ENCODE measurements at places on chromosomes 3 and 15.
A peak's percentile ranks its signal among the peaks of the same experiment; 100 is the strongest.

GRCh38 chr3:63497641-63498040 lies 154.8 kb upstream of the SNTN start:
- DNase-seq, result no peak

- peak; percentile 23 for DNase-seq
Measured at GRCh38 chr3:183188895-183189462, 26.4 kb upstream of the LAMP3 start.

DNA sequence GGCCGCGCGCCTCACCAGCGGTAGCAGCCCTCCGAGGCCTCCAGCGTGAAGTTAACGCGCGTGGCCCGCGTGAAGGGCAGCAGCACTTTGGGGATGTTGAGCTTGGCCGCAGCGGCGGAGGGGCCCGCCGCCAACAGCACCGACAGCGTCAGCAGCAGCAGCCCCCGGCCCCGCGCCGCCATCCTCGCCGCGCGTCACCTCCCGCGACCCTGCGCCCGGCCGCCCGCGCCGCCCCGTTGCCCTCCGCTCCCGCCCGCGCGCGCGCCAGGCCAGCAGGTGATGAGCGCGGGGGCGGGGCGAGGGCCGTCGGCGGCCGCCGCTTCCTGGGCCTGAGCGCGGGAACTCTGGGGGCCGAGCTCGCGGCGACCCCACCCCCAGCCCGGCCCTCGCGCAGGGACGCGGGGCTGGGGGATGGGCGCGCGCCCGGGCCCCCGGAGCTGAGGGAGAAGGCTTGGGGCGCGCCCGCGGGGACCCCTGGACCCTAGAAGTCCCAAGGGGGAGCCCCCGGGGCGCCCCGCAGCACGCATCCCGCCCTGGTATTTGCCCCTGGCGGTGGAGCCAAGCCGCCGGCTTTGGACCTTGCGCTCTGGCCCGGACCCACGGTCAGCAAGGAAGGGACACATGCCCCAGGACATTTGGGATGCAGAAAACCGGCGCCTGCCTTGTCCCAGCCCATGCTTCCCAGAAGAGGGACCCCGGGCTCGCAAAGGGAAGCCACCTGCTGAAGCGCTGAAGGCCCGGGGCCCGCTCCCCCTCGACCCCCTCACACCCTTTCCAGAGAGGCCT lies at the start of gene NUP210:
Gene NUP210, minus strand, starts transcription at position 278 of the 786 bp plus-strand sequence. Its CDS starts 96 bp downstream, at position 182.
- DNase-seq, result no peak

GRCh38 chr3:140712301-140712700 lies 34.4 kb downstream of the TRIM42 start:
- DNase-seq, result no peak

DNA sequence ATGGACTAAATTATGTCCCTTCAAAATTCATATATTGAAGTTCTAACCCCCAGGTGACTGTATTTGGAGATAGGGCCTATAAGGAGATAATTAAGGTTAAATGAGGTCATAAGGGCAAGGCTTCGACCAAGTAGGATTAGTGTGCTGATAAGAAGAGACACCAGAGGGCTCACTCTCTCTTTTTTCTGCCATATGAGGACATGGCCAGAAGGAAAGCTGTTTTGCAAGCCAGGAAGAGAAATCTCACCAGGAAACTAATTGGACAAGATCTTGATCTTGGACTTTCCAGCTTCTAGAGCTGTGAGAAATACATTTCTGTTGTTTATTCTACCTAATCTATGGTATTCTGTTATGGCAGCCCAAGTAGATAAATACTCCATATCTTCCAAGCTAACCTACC lies 503.6 kb upstream of the NAALADL2 start:
- DNase-seq, result peak; percentile 36

- DNase-seq, result no peak
Measured at GRCh38 chr15:85795337-85796305, 896 bp upstream of the KLHL25 start.

DNA sequence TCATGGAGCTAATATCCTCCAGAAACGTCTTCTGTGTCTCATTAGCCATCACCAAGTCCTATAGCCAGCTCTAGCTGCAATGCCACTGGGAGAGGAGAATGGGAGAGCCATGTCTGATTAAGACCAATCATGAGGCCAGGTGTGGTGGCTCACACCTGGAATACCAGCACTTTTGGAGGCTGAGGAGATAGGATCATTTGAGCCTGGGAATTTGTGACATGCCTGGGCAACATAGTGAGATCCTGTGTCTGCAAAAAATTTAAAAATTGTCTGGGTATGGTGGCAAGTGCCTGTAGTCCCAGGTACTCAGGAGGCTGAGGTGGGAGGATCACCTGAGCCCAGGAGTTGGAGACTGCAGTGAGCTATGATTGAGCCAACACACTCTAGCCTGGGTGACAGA lies 13.1 kb downstream of the MGLL start:
- DNase-seq, result no peak

DNA sequence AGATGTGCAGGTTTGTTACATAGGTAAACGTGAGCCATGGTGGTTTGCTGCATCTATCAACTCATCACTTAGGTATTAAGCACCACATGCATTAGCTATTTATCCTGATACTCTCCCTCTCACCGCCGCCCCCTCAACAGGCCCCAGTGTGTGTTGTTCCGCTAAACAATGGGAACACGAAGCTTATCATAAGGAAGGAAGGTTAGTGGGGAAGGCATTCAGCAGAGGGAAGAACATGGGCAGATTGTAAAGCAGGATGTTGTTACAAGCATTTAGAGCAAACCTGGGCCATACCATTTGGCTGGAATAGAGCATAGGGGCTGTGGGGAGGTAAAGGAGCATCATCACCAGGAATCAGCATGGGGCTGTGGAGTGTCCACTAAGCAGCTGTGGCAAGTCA lies 111.8 kb downstream of the SSR3 start:
- no peak for DNase-seq

- DNase-seq, result no peak
Measured at GRCh38 chr15:31964586-31965307, 65.6 kb upstream of the CHRNA7 start.

DNA sequence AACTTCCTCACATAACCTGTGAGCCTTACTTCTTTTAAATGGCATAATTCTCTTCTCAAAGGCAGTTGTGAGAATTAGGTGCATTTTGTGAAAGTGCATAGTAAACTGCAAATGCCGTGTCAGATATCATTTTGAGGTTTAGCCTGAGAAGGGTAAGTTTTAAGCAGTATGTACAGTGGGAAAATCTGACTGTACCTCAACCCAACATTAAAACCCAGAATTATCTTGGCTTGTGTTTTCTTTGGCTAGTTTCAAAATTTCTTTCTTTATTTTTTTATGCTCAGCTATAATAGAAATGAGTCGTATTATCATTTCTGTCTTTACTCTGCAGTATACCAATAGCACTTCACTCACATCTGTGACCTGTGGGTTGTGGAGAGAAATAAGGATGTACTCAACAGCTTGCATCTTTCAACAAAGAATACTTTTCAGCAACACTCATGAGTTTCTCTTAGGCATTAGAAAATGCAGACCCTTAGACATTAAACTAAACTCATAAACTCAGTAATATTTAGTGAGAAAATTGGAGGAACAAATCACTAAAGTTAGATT lies 65.7 kb downstream of the RASA2 start:
- DNase-seq, result no peak

DNA sequence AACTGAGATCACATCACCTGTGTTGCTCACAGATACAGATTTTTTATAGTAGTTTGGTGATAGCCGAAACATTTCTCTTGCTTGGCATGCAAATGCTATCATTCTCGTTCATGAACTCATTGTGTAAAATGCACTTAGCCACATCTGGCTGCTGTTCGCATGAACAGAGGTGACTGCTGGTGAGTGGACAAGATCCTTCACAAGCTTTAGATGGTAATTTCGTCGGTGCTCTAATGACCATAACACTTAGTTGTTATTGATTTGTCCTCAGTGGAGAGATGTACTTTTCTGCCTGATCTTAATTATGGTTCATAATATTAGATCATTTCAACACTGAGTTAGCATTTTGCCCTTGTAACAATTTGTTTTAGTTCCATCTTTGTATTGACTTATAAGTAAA lies 13.8 kb downstream of the LRRN1 start:
- DNase-seq, result no peak

DNA sequence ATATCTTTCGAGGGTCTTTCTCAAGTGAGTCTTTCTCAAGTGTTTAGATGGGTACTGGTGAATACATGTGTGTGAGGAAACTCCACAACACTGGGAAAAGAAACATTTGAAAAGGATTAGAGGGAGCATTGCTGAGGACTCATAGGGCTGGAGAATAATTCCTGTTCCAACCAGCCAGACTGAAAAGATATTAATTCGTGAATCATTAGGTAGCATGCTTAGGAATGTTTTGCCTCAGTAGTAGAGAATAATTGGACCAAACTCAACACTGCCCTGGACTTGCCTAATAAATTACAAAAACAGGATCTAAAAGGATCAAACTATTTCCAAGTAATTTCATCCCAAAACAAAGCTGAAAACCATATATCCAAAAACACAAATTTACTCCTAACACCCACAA lies 17.3 kb downstream of the PP2D1 start:
- DNase-seq, result no peak

DNA sequence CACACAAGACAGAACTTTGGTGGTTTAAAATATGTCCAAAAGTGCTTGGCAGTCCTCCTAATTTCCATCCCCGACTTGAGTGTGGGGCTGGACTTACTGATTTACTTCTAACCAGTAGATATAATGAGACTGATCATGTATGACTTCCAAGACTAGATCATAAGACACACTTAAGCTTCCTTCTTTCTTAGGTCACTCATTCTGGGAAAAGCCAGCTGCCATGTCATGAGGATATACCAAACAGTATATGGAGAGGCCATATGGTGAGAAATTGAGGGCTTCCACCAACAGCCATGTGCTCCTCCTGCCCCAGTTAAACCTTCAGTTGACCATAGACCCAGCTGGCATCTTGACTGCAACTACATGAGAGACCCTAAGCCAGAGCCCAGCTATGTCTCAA lies 282.8 kb upstream of the PROK2 start:
- DNase-seq, result no peak

DNA sequence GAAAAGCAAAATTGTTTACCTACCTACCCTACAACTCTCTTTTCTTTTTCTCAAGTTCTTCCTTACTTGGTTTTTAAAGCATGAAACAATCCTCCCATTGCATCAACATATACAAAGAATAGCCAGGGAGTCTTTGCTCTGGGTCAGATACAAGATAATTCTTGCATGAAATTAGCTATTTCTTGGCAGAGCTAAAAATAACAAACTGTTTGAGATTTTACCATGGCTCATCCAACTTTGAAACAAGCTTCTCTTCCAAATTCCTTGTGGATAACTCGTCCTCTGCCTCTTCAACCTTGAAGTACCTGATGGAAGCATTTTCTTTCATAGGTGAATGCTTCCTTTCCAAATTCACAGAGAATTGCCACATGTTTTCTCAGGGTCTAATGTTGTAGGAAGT lies 9.2 kb upstream of the CBLB start:
- DNase-seq, result no peak

DNA sequence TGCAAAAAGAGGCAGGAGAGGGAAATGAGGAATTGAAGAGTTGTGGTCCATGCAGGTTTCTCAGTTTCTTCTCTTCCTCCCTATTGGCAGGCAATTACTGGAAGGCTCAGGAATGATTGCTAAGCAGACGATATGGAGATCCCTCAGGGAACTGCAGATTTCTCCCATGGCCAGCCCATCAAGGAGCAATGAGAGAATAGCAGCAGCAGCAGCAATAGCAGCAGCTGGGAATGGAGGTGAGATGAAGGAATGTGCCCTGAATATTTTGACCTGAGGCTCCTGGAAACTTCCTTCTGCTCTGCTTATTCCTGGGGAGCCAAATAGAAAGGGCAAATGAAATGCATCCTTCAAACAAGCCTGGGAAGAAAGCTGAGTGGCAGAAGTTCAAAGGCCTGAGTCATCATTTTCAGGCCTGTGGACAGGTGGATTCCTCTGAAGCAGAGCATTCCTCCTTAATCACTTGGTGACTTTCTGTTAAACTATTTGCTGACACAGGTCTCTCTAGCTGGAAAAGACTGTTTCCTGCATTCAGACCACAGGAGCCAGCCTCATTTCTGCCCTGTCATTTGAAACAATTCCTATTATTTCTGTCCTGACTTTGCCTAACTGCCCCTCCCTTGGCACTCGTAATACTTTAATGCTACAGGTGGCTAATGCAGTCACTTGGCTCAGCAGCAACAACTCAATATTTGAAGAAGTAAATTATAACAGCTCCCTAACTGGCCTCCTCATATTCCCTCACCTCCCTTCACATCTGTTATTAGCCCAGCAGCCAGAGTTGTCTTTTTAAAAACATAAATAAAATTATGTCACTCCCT lies 146.9 kb upstream of the GADL1 start:
- DNase-seq, result peak; percentile 85

DNA sequence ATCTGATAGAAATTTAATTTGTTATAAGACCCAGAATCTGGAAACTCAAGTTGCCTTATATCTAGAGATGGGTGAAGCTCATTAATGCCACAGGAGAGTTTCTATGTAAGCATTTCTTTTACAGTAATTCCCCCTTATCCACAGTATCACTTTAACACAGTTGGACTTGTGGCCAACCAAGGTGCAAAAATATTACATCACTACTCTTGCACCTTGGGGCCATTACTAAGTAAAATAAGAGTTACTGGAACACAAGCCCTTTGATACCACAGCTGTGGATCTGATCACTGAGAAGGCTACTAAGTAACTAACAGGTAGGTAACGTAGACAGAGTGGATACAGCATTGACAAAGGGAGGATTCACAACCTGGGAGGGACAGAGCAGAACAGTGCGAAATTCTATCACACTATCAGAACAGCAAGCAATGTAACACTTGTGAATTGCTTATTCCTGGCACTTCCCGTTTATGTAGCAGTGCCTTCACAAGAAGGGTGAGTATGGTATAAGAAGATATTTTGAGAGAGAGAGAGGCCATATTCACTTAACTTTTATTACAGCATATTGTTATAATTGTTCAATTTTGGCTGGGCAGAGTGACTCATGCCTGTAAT lies 33.9 kb upstream of the TOPBP1 start:
- no peak for DNase-seq

GRCh38 chr15:52657338-52657737 lies 21.9 kb downstream of the ATOSA start:
- DNase-seq, result no peak

- no peak for DNase-seq
Measured at GRCh38 chr3:150414959-150415358, 6.9 kb downstream of the TSC22D2 start.

GRCh38 chr3:124577494-124578167 lies 152.6 kb upstream of the UMPS start:
- no peak for DNase-seq

- DNase-seq, result no peak
Measured at GRCh38 chr15:63803106-63803886, 30.5 kb downstream of the HERC1 start.
